ENCODE measurements at places on chromosomes 2 and 18.
A peak's percentile ranks its signal among the peaks of the same experiment; 100 is the strongest.

DNA sequence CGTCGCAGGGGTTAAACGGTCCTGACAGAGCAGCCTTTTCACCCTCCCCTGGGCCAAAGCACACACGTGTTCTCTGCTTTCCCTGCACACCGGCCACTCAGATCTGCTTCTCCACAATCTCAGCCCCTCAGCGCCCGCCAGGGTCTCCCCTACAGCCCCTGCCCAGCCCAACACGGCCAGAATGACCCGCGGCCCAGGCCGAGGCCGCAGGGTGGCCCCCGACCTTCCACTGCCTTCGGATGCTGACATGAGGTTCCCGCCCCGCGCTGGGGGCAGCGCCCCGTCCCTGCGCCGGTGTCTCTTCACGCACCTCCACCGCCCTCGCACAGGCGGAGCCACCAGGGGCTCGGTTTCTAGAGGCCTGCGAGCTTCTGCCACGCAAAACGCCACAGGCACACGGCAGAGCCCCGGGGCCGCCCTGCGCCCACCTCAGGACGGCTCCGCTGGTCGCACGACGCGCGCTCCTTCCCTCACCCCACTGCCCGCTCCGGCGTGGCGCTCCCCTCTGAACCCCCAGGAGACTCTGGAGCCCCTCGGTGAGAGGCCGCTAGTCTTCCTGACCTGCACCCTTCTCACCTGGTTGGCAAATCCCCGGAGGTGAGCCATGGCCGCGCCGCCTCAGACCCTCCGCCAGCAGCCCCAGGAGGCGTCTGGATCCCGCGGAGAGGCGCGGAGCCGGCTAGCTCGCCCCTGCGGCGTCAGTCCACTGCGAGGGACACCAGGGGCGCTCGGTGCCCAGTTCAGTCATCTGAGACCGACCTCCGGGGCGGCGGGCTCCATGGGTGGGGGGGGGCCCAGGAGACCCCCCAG, 749 bp downstream of the STK25 start:
- DNase-seq, result peak; percentile 75

- DNase-seq, result no peak
These were observed 7.3 kb downstream of the GATA6 start for GRCh38 chr18:22176420-22177326.

- no peak for DNase-seq
These were observed 14.5 kb upstream of the ERMN start for GRCh38 chr2:157339965-157340655.

DNA sequence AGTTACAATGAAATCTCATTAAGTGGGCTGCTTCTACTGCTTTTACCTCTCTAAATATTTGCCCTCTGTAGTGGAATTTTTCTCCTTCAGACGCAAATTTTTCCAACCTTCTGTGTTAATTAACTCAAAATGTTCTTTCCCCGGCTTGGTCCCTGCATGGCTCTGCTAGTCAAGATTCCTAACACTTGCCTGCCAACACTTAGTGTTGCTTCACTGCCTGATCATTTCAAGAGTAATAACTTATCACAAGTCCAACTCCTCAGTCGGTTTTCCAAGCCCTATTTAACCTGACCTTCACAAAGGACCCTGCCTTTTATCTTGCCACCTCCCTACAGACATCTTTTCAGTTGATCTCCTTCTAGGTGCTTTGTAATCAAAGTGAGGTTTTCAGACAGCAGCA, 142.7 kb downstream of the HRH4 start:
- no peak for DNase-seq

- no peak for DNase-seq
These were observed 36.1 kb downstream of the PPP4R1 start for GRCh38 chr18:9578306-9578705.

DNA sequence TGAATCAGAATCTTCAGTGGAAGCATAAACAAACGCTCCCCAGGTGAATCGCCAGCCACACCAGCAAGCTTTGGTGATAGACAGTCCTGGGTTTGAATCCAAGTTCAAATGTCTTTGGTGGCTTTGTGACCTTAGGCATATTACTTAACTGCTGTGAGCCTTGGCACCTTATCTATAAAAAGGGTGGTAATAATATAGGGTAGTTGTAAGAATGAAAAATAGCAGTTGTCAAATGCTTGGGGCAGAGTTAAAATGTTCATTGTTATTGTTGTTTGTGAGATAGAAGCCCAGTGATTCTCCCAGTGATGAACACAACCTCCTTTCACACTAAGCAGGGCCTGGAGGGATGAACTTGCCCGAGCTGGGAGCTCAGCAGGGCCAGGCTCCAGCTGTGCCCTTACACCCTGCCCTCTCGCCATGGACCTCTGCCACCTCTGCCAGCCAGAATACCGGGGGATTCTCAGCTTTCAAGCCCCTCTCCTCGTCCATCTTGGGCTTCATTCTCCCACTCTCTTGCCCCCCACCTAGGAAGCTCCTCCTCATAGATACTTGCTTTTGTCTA, 6.1 kb upstream of the TMBIM1 start:
- no peak for DNase-seq

GRCh38 chr2:44926957-44927356, 14.5 kb upstream of the SIX3 start:
- no peak for DNase-seq

DNA sequence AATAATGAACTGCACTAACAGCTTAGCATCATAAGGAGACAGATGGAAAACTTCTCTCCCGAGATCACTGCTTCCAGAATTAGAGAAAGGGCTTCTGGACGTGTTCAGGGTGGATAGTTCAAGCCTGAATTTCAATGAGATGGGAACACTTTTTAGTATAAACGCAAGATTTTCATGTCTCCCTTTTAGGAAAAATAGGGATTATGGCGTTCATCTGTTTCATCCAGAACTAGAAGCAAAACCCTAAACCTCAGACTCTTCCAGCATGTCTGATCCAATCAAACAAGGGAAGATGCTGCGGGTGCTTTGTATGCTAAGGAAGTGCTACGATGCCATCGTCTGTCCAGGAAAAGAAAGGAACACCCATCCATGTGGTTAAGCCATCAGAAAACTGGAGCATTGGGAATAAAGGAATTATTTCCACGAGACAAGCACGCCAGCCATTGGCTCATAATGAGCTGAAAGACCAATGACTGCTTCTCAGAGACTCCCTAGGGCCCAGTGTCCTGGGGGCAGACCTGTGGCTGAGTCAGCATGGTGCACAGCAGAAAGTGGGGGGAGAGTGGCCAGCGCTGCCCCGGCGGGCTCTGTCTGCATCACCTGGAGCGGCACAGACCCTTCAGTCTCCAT, 65.9 kb upstream of the AFF3 start:
- no peak for DNase-seq

- no peak for DNase-seq
These were observed 149.3 kb downstream of the HAUS1 start for GRCh38 chr18:46253498-46253897.

DNA sequence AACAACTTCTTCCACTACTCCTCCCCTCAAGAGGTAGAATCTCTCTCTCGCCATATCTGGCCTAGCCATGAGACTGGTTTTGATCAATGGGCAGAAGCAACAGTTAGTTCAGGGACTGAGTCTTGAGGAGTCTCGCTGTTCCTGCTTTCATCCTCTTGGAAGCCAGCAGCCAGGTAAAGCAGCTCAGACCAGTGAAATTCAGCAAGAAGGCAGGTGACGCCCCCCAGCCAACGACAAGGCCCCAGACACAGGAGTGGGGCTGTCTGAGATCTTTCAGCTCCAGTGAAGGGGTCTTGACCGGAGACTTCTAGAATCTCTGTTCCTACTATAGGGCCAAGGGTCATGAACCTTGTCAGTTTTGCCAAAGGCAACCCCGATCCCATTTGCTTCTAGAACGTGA, 39.7 kb upstream of the ACAA2 start:
- no peak for DNase-seq

DNA sequence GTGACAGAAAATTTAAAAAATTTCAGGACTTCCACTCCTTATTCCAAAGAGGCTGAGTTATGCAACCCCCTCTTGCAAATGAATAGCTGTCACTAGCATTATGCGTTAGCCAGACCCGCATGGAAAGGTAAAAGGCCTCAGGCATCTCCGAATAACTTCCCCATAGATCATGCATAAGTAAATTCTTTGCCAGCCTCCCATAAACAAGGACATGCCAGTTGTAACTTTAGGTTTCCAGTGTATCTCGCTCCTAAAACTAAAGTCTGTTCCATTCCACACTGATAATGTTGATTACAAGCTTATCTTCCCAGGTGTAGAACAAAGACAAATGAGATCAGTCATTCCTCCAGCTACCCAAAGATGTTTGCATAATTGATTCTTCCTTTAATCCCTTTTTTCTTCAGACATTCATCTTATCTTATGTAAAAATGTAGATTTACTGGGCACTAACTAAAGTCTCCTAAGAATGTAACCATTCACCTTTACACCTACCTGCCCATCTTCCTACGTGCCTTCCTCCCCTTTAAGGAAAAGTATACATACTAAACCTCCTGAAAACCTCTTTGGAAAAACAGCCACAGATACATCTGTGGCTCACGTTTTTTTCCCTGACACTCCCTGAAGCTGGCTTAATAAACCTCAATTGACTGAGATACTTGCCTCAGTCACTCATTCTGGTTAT, 13.6 kb upstream of the NFU1 start:
- DNase-seq, result no peak
